Frontal cortex (tissue), 4 donors: ENCODE measurements at places on chromosomes 16 and 17. TPM values are rescaled to one million over a fixed set of nuclear protein-coding genes. Genes with fewer than 3 reads are reported as not detected.

The PEX12 gene
- 6.1 TPM for total RNA-seq

The CNGB1 gene
- total RNA-seq = 1.2 TPM

The LDHD gene
- total RNA-seq = 2.0 TPM

The RNU2-1 gene
- total RNA-seq = not detected

The TRPV3 gene
- total RNA-seq = 0.82 TPM
